Right lobe of liver (tissue), 6 donors: ENCODE measurements at places on chromosomes 1 and 21. TPM values are rescaled to one million over a fixed set of nuclear protein-coding genes. Genes with fewer than 3 reads are reported as not detected.

DNA sequence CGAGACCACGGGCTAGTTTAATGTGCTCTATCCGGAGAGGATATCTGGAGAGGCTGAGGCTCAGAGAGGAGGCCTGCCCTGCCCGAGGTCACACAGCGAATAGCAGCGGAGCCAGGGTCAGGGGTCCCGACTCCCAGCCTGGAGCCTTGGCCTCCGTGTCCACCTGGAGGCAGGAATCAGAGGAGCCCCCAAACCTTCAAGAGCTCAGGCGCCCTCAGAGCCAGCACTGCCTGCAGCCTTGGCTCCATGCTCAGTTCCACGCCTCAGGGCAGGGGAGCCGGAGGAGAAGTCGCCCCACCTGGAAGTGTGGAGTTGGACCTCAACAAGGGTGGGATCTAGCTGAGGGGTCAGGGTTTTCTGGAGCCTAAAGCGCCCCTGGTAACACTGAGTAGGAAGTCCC lies 2.0 kb upstream of the ASCL5 start:
- DNase-seq = no peak

DCDC2B gene
- not detected for total RNA-seq

S100A7 gene
- not detected for total RNA-seq

TPTE gene
- total RNA-seq = not detected

ZNF496 gene
- 5.6 TPM for total RNA-seq

DLGAP3 gene
- total RNA-seq = not detected
